ENCODE measurements at places on chromosomes 1 and 21.

DNA sequence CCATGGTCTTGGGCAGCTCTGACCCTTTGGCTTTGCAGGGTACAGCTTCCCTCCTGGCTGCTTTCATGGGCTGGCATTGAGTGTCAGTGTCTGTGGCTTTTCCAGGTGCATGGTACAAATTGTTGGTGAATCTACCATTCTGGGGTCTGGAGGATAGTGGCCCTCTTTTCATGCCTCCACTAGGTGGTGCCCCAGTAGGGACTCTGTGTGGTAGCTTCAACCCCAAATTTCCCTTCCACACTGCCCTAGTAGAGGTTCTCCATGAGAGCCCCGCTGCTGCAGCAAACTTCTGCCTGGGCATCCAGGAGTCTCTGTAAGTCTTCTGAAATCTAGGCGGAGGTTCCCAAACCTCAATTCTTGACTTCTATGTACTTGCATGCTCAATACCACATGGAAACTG lies 494.5 kb upstream of the LRRC7 start:
- DNase-seq: no peak

- DNase-seq: no peak
Measured at GRCh38 chr21:36310016-36310415, 10.0 kb upstream of the MORC3 start.

GRCh38 chr1:180136331-180136967 lies 18.2 kb upstream of the QSOX1 start:
- no peak for DNase-seq

DNA sequence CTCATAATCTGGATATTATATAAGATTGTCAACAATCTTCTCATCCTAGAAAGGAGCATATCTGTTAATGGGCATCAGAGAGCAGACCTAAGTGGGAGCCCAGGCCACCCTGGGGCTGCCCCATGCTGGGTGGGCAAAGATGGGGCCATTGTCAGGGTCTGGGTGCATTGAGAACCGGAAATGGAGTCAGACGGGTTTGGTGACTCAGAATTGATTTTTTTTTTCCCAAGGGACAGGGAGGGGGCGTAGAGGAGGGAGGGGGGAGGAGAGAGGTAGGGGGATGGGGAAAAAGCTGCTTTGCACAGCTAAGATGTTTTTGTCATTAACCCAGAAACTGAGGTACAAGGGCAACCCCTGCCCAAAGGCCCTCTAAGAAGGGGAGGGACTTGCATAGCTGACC lies 1.3 kb downstream of the ATXN7L2 start:
- no peak for DNase-seq

- no peak for DNase-seq
Measured at GRCh38 chr1:66445492-66446181, 88.3 kb upstream of the SGIP1 start.

DNA sequence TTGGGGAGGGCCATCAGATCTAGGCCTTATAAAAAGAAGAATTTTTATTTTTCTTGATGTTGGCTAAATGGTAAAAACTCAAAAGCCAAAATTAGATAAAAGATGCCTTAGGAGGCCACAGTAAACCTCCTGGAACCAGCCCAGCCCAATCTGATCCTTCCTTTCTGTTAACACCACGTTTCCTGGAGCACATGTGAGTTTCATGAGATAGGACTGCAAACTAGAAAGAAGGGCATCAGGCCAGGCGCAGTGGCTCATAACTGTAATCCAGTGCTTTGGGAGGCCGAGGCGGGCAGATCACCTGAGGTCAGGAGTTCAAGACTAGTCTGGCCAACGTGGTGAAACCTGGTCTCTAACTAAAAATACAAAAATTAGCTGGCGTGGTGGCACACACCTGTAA lies 6.7 kb downstream of the HSF2BP start:
- no peak for DNase-seq

DNA sequence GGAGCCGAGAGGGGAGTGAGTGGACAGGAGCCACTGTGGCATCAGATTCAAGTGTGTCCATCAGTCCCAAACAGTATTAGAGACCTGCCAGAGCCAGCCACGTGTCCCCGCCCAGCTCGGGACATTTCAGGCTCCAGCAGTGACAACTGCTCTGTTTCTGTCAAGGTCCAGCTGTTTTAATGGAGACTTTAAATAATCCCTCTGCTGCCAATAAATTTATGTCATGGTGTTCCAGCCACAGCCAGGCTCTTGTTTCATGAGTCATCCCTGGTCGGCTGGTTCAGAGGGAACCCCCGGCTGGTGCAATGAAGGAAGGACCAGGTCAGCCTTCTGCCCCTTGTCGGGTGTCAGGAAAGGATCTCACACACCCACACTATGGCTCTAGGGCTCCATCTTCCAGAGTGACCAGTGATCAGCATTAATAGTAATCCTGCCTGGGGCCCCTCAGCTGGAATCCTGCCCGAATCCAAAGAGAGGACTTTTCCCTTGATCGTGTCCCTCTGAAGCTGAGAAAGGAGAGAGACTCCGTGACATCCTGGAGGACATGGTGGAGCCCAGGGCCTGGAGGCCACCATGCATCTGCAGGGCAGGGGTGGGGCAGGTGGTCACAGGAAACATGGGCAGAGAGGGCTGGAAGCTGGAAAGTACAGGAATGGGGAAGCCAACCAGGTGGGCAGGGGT lies 197.3 kb downstream of the MATN1 start:
- DNase-seq: peak; percentile 52

DNA sequence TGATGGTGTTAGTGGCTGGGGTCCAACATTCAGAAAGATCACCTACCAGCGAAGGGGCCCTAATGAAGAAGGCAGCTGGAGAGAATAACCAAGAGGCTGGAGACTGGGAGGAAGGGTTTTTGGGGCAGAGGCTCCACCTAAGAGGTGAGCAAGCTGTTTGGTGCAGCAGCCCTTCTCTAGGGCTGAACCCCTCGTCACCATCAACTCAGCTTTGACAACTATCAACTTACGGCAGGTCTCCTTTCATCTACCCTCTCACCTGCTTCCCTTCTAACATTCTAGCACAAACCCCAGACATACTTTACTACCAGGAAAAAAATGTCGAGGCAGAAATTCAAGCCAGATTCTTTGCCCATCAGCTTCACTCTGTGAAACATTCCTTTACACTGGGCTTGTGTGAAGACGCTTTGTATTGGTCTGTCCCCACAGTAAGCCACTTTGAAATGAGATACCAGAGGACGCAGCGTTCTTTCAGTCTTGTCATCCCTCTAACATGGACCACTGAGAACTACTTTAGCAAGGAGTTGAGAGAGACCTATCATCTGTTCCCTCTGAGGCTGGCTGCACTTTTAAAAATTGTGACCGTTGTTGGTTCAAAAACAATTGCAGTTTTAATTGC lies 84.6 kb downstream of the RAVER2 start:
- DNase-seq: no peak

GRCh38 chr1:24909388-24909898 lies 20.6 kb downstream of the RUNX3 start:
- no peak for DNase-seq

GRCh38 chr21:29829564-29830275 lies 110.1 kb downstream of the GRIK1 start:
- DNase-seq: no peak

DNA sequence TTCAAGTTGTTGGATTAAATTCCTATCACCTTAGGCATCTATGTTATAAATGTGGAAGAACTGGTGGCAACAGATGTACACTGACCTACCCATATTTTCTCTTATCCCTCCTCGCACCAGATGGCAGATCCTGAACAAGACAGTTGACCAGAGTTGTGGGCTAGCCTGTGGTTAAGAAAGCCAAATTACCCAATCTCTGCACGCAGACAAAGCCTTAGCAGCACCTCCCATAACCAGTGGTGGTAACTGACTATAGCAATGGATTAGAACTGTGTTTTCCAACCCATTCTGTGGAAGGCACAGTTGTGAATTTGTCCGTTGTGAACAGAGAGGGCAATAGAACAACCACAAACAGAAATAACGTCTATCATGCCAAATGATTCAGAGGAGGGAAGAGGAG lies 20.6 kb downstream of the ABCB10 start:
- no peak for DNase-seq

- DNase-seq: no peak
Measured at GRCh38 chr1:88466011-88466410, 218.1 kb upstream of the PKN2 start.

DNA sequence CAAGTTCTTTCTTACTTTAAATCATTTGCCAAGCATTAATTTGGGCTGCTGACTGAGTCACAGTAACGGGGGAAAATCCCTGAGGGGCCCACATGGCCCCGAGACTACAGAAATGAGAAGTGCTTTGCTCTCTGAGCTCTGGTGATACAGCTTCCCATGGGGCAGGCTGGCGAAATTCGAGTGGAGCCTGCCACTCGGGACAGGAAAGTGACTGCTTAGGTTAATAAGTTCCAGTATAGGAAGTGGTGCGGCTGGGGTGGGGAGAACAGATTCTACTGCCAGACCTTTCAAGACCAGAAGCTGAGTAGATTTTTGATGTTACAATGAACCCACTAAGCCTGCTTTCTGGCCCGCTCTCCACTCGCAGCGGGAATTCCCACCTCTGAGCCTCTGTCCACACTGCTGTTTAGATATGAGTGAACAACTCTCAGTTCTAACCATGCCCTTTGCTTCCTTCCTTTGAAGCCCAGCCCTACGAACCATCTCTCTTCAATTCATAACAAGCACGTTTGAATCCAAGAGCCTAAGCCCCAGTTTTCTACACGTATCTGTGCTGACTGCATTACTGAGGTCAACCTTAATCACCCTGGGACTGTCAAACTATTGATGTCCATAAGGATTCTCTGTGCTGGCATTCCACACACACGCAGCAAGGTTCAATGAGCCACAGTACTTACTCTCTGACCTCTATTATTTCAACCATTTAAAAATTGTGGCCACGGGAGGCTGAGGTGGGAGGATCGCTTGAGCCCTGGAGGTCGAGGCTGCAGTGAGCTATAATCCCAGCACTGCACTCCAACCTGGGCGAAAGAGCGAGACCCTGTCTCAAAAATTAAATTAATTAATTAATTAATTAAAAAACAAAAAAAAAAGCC lies 9.6 kb downstream of the ZBTB17 start:
- DNase-seq: no peak

DNA sequence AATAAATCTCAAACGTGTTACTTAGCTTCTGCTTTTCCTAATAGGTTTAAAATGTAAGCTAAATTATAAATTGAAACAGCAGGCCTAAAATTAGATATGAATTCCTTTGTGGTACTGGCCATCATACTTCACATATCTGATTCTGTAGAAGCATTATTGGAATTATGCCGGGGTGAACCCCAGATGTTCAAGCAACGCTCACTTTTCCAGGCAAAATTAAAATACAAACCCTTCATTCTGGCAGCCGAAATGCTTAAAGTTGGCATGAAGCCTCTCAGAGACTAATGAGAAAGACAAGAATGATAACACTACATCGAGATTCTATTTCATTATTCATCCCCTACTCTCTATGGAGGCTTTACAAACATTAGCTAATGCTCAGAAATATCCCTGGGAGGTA lies 1352.7 kb upstream of the ADGRL2 start:
- no peak for DNase-seq

- no peak for DNase-seq
Measured at GRCh38 chr1:226108935-226109828, 46.7 kb downstream of the H3-3A start.

DNA sequence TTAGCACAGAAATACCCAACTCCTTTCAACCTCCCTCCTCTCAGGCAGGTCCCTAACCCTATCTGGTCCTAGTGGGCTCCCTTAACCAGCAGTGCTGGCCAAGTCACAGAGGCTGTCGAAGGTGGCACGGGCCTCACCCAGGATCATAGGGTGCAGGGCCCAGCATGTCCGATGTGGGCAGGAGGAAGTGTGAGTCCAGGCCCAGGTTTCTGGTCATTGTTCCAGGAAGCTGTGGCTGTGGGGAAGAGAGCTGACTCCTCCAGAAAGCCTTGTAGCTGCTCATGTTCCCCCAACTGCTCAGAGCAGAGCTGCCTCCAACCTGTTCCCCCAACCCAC lies 2.4 kb downstream of the CCDC17 start:
- DNase-seq: no peak

DNA sequence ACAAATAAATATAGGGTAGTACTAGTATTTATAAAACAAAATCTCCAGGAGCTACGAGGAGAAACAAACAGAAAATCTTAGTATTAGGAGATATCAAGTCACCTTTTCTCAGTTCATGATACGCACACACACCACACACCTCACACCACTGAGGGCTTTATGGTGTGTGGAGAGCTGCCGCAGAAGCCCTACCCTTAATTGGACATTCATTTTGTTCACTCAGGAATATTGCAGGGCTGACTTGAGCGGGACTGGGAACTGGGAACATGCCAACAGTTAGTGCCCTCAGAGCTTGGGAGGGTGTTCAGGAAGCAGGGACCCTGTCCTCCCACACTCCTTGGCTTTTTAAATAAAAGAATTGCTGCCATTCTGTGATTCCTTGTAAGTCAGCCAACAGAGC lies 386.8 kb downstream of the RYR2 start:
- no peak for DNase-seq

DNA sequence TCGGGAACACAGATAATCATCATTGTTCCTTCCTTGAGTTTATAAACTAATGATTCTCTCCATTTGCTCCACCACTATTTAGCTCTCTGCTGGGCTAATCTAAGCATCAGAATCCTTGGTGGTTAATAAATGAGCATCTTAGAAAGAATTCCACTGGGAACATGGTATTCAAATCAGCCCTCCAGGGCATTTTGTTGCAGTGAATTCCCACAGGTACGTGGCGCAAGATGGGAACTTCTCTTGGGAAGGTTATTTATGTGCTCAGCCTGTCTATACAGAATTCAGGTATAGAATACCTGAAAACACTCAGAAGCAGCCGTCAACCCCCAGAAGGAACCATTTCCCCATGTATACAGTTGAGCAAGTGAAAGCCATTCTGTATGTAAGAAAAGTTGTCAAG lies 131.5 kb downstream of the NTNG1 start:
- no peak for DNase-seq

- DNase-seq: no peak
Measured at GRCh38 chr1:233904633-233905415, at the start of gene SLC35F3. TSS of gene SLC35F3 (plus strand) at chr1:233904676.

GRCh38 chr21:14591377-14591776 lies 45.3 kb upstream of the SAMSN1 start:
- DNase-seq: no peak

DNA sequence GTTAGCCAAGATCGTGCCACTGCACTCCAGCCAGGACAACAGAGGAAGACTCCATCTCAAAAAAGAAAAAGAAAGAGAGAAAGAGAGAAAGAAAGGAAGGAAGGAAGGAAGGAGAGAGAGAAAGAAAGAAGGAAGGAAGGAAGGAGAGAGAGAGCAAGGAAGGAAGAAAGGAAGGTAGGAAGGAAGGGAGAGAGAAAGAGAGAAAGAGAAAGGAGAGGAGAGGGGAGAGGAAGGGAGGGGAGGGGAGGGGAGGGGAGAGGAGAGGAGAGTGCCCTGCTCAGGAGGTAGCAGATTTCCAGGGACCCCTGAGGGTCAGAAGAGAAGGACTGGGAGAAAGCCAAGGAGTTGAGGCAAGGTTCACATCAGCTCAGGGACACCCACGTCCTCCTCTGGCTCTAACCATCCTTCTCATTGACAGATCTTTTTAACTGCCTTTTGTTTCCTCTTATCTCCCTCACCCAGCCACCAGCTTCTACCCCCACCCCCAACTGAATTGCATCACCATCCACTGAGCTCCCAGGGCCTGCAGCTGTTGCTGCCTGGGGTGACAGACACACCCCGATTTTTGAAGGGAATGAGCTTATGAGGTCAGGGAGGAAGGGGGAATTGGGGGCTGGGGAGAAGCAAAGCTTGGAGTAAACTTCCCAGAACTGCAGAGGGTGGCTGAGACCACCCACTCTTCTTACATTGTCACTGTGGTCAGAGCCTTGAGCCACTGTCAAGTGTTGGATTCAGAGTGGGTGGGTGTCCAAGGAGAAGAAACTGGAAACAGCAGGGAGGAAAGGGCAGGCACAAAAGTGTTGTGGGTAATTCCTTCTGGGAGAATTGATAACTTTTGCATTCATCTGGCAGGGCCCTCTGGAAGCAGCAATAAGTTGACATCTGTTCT lies 91.6 kb downstream of the GLUL start:
- no peak for DNase-seq

All from HFF-Myc (cell line).